ENCODE measurements at places on chromosomes 4 and X.

GRCh38 chrX:45758738-45759397 is 558.2 kb upstream of the DIPK2B start:
- DNase-seq, result no peak

DNA sequence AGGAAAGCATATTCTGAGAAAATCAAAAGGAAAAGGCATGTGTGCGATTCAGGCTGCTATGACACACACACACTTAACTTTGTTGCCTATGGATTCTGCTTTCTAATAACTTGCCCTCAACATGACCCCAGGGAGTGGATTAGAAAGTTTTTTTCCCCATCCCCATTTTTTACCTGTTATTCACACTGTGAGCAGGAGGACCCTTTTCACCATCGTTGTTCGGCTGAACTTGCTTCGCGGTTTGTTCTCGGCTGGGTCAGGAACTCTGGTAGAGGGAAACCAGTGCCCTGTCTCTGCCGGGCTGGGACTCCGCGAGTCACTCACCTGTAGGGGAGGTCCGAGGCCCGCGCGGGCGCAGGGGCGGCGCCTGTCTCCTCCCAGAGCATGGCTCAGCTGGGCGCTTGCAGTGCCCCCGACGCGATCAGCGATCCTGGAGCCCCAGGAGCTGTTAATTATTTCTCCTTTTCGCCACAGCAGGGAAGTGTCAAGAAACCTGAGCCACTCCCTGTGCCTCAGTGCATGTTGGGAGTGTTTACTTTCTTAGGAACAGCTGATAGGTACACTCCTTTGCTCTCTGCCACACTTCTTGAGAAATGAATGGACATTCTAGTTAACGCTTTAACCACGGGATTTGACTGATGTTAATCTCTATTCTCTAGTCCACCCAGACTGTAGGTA is at the start of gene RASSF6:
TSS of gene RASSF6 (minus strand) at position 322 of the 678 bp plus-strand sequence. CDS start 8,641 bp downstream, outside the sequence.
- no peak for DNase-seq

- DNase-seq, result no peak
These were observed 199.5 kb downstream of the HHIP start for GRCh38 chr4:144845411-144845810.

GRCh38 chrX:446245-446644 is 59.5 kb upstream of the PPP2R3B start:
- no peak for DNase-seq

GRCh38 chr4:31045724-31046318 is 325.7 kb downstream of the PCDH7 start:
- DNase-seq, result peak; percentile 60

DNA sequence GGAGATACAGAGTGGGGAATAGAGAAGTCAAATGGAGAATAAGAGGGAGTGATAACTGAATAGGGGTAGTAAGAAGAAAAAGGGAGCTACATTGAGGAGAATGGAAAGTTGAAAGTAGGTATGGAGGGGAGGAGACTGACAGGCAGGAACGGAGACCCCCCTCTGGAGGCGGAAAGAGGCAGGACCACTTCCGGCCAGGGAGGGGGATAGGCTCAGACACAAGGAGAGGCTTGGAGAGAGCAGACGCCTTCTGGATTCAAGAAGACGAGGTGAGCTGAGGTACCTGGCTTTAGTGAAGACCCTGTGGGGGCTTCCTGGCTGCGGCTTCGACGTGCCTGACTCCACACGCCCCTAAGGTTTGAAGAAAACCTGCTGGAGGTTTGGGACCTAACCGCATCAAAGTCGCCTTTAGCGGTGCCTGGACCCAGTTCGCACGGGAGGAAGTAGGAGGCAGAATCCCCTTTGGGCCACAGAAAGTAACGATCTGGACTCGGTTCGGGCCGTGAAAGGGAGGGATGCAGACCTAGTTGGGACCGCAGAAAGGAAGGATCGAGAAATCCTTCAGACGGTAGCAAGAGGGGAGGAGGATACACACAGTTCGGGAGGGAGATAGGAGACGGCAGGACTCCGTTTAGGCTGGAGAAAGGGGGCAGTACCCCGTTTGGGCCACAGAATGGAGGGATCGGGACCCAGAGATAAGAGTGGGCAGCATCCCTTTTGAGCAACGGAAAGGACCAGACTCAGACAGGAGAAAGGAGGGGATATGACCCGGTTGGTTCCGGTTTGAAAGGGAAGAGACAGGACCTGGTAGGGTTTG is at the start of gene TRO:
TSS of gene TRO (plus strand) at position 215 of the 817 bp plus-strand sequence. CDS start 1,423 bp downstream, outside the sequence.
- DNase-seq, result no peak

DNA sequence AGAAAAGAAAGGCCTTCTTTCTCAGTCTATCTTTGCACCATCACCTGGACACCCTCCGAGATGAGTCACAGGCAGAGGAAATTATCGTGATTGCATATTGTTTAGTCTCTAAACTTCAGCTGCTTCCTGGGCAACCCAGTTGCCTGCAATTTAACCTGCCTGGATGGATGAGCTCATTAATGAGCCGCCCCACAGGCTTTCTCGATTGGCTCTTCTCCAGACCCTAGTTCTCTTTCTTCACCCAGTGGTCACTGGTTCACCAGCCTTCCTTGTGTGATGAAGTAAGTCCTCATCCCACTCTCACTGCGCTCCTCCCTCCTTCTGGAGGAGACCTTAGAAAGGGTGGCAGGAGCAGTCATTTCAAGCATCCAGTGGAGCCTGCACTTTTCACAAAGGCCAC is 94.4 kb downstream of the SOWAHB start:
- peak; percentile 13 for DNase-seq

- DNase-seq, result no peak
These were observed 97.2 kb upstream of the PDE5A start for GRCh38 chr4:119725688-119726330.

All from NCI-H2081 treated with DMSO at 0.1 percent for 48 hours (cell line).